Transverse colon (tissue), 4 donors: ENCODE measurements at places on chromosomes 11 and 22. TPM values are rescaled to one million over a fixed set of nuclear protein-coding genes. Genes with fewer than 3 reads are reported as not detected.

DNA sequence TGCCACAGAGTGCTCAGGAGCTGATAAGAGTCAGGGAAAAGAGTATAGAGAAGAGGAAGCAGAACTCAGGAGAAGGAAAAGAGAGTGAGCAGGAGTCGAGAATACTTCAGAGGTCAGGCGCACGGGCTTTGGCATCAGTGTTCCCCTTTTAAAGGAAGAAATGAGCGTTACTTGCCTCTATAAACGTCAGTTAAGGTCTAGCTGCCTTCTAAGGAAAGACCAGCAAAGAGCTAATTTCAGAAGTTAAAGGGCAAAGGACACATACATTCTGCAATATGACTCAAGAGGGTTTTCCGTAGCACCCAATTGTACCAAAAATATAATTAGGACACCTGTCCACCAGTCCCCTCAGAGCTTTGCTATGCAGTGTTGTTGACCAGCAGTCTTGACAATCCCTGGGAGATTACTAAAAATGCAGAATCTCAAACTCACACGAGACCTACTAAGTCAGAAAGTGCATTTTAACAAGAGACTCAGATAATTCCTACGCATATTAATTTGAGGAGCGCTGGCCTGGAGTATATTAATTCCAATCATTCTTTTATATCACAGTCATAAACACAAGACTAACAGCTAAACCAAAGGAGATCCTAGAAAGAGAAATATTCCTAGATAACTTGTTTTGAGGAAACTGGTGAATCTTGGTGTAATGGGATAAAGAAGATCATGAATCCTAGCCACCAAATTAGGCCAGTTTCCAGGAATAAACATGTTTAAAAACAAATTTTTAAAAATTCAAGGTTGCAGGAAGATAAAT, 249.0 kb downstream of the CADM1 start:
- no peaks in the 10 kb centered on the region for H3K36me3 ChIP-seq
- H3K27ac ChIP-seq = no peak overlapping the region

PLCB3 gene
- 72.5 TPM for total RNA-seq

DNA sequence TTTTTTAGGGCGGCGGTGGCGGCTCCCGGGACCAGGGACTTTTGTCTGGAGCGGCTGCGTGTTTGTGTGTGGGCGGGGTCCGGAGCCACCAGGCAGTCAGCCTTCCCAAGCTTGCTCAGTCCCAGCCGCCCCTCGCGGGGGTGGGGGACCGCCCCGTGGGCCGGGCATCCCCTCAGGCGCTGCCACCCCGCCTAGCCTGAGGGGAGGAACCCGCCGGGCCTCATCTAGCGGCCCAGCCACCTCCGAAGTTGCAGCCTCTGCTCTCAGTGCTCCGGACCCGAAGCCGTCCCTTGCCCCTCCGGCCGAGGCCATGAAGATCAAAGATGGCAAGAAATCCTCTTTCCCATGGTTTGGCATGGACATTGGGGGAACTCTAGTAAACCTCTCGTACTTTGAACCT, 235.2 kb downstream of the OR4C45 start:
- H3K36me3 ChIP-seq = no peaks in the 10 kb centered on the region
- no peaks in the 10 kb centered on the region for H3K4me1 ChIP-seq
- no peak overlapping the region for H3K4me3 ChIP-seq
- no peak overlapping the region for H3K27ac ChIP-seq
- H3K27me3 ChIP-seq = no peaks in the 10 kb centered on the region
- DNase-seq = no peak

DNA sequence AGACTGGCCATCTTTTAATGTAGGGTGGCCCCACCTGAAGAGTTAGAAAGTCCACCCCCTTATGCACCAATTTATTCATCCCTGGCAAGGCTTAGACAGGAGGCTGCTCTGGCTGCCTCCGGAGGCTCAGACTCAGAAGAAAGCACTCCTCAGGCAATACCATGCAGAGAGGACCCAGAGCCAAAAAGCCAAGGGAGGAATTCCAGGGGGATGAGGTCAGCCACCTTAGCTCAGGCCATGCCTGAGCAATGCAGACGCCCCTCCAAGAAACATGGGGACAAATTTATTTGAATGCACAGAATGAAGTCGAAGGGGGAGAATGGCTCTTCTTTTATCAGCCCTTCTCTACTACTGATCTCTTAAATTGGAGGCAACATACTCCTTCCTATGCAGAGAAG, 39.7 kb upstream of the GLYAT start:
- no peaks in the 10 kb centered on the region for H3K36me3 ChIP-seq
- DNase-seq = no peak
- no peaks in the 10 kb centered on the region for H3K27me3 ChIP-seq
- no peak overlapping the region for H3K4me3 ChIP-seq
- no peaks in the 10 kb centered on the region for H3K4me1 ChIP-seq
- no peak overlapping the region for H3K27ac ChIP-seq

DNA sequence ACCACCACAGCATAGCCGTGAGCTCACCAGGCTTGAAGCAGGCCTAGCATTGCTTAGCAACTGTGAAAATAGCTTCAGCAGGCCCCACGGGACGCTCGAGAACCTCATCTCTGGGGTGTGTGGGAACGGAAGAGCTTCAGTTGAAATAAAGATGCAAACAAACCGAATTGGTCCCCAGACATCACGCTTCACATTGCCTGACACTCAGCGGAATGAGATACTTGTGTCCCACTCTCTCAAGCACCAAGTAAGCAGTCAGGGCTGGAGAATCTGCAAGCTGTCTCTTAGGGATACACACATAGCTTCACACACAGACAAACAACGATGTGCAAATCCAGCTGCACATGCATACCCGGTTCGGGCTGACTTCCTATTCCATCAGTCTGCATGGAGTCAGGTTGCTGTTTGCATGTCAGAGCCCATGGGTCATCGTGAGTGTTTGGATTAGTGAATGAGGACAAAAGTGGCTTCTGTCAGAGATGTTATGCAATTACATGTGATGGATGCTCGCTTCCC, 205.7 kb downstream of the SNX19 start:
- peak; percentile 13 for DNase-seq
- H3K4me3 ChIP-seq = no peak overlapping the region
- H3K4me1 ChIP-seq = no peaks in the 10 kb centered on the region
- H3K36me3 ChIP-seq = no peaks in the 10 kb centered on the region
- H3K27ac ChIP-seq = no peak overlapping the region

GRCh38 chr11:105229257-105229656, 89.7 kb upstream of the CARD18 start:
- H3K27ac ChIP-seq = no peak overlapping the region
- no peaks in the 10 kb centered on the region for H3K4me1 ChIP-seq
- no peak for DNase-seq

SAA4 gene
- not detected for total RNA-seq

DNA sequence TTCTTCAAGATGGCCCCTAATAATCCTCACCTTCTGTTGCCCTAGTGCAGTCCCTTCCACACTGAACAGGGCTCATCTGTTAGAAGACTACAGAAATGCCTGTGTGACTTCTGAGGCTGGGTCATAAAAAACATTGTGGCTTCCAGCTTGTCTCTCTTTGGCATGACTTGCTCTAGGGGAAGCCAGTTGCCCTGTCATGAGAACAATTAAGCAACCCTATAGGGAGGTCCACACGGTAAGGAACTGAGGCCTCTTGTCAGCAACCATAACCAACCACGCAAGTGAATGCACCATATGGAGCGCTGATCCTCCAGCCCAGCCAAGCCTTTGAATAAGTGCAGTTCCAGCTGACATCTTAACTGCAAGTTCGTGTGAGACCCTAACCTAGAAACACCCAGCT, 2.6 kb downstream of the LIPT2 start:
- DNase-seq = no peak
- H3K4me1 ChIP-seq = peaks cover 8% of the 10 kb centered on the region
- H3K36me3 ChIP-seq = no peaks in the 10 kb centered on the region
- no peaks in the 10 kb centered on the region for H3K27me3 ChIP-seq

ANKRD13D gene
- total RNA-seq = 34.1 TPM

DNA sequence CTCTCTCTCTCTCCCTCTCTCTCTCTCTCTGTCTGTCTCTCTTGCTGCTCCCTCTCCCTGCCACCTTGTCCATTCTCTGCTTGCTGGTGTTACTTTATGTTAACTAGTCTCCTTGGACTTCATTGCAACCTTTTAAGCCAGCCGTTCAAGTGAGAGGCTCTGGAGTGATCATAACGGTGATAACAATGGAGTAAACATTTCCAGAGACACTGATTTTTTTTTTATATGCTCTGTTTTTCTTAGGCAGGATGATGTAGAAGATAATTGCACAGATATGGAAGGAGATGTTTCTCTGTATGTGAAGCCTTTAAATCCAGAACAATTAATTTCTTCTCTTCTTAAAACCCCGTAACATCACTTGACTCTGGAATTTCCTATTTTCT, 287.7 kb downstream of the TMEM135 start:
- no peak overlapping the region for H3K4me3 ChIP-seq
- peaks cover 5% of the 10 kb centered on the region for H3K36me3 ChIP-seq
- no peak for DNase-seq

CLDN5 gene
- 54.9 TPM for total RNA-seq

GRCh38 chr22:17086296-17086695, 1.5 kb downstream of the IL17RA start:
- H3K4me3 ChIP-seq = no peak overlapping the region
- H3K27me3 ChIP-seq = no peaks in the 10 kb centered on the region
- peaks cover 29% of the 10 kb centered on the region for H3K4me1 ChIP-seq
- DNase-seq = no peak

SYCE3 gene
- total RNA-seq = not detected

AASDHPPT gene
- 3.4 TPM for total RNA-seq

PRDM11 gene
- total RNA-seq = 7.0 TPM

- H3K27ac ChIP-seq = no peak overlapping the region
- H3K4me1 ChIP-seq = no peaks in the 10 kb centered on the region
These were observed 153.8 kb downstream of the CACNA1I start for GRCh38 chr22:39724390-39724789.

B4GAT1 gene
- total RNA-seq = 31.8 TPM

NXPE1 gene
- total RNA-seq = 144 TPM

GRCh38 chr11:19725379-19726079, 12.9 kb downstream of the NAV2 start:
- H3K27ac ChIP-seq = peak overlapping the region; percentile 73
- H3K27me3 ChIP-seq = no peaks in the 10 kb centered on the region
- no peak for DNase-seq
- H3K4me1 ChIP-seq = peaks cover 11% of the 10 kb centered on the region

DNA sequence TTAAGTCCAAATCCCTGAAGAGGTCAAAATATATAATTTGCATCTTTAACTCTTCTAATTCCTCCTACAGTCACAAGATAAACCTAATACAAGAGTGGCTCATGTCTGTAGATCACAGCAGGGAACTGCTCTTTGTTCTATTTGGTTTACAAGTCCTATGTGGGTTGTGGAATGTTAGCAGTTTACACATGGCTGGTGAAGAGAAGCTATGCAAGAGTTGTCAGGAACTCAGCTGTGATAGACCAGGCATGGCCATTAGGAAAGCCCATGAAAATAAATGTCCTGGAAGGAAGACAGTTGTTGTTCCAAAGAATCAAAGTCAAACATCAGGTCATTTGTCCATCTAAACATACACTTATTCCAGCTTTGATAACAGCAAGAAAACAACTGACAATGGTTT, 312.4 kb upstream of the PITPNB start:
- H3K27me3 ChIP-seq = no peaks in the 10 kb centered on the region
- no peaks in the 10 kb centered on the region for H3K36me3 ChIP-seq
- H3K27ac ChIP-seq = no peak overlapping the region
- DNase-seq = no peak
- no peaks in the 10 kb centered on the region for H3K4me1 ChIP-seq
- no peak overlapping the region for H3K4me3 ChIP-seq

DNA sequence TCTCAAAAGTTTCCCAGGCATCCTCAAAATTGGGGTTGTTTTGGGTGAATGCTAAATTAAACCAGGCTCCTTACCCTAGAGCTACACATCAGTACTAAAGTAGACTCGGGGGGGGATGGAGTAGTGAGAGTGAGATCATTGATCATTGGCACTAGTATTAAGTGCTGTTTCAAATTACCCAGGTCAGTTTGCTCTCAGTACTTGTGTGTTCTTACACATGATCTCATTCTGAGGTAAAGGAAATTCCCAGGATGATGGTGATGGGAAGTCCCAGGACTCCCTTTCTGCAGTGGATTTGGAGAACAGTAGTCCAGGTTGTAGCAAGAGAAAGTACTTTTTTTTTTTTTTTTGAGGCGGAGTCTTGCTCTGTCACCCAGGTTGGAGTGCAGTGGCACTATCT, 12.5 kb downstream of the RBM4 start:
- no peaks in the 10 kb centered on the region for H3K4me1 ChIP-seq
- no peak for DNase-seq
- no peak overlapping the region for H3K27ac ChIP-seq
- H3K4me3 ChIP-seq = no peak overlapping the region
- H3K27me3 ChIP-seq = no peaks in the 10 kb centered on the region
- H3K36me3 ChIP-seq = peaks cover 41% of the 10 kb centered on the region

GRCh38 chr22:22856364-22856763, 31.3 kb upstream of the IGLL5 start:
- H3K4me1 ChIP-seq = no peaks in the 10 kb centered on the region
- peaks cover 4% of the 10 kb centered on the region for H3K27me3 ChIP-seq
- no peak for DNase-seq

DNA sequence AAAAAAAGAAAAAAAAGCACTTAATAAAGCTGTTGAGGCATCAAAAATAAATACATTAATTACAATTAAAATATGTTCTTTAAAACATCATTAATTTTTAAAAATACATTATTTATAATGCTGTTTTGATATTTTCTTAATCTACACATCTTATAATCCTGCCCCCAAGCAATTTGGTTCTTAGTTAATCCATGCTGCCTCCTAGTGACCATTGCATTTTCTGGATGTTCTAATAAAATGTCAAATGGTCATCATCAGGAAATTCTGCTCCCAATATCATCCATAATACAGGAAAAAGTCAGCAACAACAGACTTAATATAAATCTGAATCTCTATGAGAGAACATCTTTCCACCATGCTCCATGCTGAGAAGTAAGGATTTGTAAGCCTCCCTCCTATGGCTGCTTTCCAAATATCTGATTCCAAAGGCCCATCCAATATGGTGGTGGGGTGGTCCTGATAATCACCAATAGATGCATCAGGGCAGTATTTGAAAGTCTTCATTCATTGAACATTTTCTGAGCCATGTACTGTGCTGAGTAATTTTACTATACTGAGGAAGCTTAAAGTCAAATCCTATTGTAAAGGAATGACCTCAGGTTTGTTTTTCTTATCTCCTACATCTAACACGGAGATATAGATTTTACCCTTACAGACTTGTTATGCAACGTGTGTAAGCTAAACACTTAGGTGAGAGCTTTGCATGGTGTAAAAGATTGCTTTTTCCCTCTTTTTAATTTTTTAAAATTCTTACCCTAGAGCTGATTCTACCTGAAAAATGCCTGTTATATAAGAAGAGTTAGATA, 124.7 kb upstream of the BMAL1 start:
- no peaks in the 10 kb centered on the region for H3K4me1 ChIP-seq
- no peaks in the 10 kb centered on the region for H3K27me3 ChIP-seq
- no peak overlapping the region for H3K27ac ChIP-seq
- H3K36me3 ChIP-seq = no peaks in the 10 kb centered on the region
- no peak overlapping the region for H3K4me3 ChIP-seq
- no peak for DNase-seq

RAB1B gene
- total RNA-seq = 130 TPM

MN1 gene
- total RNA-seq = 2.6 TPM

DNA sequence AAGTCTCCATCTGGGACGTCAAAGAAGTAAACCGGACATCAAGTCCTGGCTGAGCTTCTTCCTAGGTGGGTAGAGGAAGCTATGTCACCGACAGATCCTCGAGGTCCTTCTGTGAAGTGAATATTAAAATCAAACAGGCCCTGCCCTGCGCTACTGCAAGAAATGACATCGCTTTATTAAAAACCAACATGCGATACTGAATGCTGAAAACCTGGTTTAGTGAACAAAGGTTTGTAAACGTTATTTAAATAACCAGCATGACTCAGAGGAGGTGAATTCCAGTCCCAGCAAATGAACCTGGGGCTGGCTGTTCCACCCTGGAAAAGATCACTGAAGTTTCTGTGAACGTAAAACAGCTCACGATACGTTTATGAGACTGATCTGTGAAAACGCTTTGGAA, 645 bp downstream of the RTCB start:
- peak overlapping the region; percentile 81 for H3K4me3 ChIP-seq
- peak overlapping the region; percentile 87 for H3K27ac ChIP-seq
- H3K4me1 ChIP-seq = peaks cover 18% of the 10 kb centered on the region
- peak; percentile 9 for DNase-seq
- no peaks in the 10 kb centered on the region for H3K36me3 ChIP-seq
